ENCODE measurements at places on chromosomes 3 and 15.

DNA sequence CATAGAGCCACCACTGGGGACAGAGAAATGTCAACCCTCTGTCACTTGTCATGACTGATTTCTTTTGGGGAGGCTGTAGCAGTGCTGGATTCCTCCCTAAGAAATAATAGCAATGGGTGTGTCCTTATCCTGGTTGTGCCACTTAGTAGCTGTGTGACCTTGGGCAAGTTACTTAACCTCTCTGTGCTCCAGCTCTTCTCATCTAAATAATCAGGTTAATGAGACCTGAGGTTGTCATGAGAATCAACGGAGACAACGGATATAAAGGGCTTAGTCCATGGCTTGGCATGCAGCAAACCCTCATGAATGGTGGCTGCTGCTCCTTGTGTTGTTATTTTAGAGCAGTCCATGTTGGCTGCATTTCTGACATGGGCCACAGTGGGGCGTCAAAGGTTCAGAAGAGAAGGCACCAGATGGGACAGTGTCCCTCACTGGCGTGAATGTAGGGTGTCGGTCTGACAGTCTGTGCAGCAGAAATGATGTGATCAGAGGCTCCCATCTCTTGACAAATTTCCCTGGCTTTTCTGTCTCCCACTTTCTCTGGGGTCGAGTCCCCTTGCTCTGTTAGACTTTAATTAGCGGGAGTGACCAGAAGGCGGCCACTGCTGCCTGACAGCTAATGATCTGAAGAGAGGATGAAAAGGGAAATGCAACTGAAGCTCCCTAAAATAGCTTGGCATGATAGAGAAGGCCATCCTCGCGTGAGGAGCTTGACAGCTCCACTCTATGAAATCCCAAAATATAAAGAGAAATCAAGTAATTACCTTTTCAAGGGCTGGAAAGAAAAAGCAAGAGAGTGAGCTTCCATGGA lies 209.4 kb downstream of the CADPS start:
- DNase-seq = peak; percentile 30

DNA sequence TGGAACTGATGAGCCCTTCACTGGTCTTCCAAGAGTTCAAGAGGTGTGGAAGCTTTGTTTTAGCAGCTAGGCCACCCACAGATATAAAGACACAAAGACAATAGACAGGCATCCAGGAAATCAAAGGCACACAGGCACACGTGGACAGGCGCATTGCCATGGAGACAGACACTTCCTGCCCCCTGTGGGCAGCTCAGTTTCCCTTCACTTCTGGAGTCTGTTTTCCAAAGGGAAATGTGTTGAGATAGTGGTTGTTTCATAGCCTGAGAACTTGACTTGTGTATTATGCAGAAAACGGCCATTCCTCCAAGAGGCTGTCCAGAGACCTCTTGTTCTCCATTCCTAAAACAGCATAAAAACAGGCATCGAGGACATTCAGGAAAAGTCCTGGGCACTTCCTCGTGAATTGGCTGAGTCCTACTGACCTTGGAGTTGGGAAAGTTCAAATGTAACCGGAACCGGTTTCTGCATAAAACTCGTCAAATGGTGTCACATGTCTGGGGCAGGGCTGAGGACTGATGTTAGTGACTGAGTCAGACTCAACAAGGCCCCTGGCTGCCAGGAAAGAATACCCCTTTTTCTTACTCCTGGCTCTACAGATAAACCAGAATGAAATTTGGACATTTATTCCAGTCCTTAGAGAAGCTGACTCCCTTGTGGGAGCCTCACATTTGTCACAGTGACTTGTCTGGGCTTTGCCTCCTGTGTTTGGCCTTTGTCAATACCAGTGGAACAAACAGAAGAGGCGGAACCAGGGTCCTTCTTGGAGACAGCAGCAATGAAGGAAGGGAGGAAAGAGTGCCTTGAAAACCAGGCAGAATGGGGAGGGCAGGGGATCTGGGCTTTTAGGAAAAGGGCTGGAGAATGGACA lies 1.3 kb downstream of the ALPK3 start:
- peak; percentile 76 for DNase-seq

DNA sequence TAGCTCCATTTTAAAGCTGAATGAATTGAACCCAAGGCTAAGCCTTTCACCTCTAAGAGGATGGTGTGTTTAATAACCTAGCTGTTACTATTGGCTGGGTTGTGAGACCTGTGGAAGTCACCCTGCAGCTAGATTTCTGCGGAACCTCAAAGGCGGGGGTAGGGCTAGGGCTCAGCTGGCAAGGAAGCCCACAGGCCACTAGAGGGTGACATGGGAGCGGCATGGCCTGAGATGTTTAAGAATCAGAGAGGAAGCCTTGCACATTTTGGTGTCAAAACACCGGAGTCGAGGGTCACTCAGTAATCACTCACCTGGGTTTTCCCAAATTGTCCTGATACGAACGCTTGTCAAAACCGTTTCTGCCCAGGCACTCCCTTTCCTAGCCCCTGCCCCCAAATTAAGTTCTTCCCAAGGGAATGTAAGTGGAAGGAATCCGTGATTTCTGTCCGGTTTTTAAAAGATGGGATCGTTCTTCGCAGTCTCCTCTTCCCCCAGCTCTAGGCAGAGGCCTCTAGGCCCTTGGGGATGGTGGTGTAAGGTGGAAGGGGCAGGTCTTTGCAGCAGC lies 3.8 kb upstream of the ACAD9 start:
- peak; percentile 62 for DNase-seq

- no peak for DNase-seq
Observed at GRCh38 chr3:194893121-194893987, 207.7 kb downstream of the FAM43A start.

GRCh38 chr3:43010638-43011037 lies 31.5 kb downstream of the GASK1A start:
- no peak for DNase-seq

- DNase-seq = no peak
Observed at GRCh38 chr15:65818927-65819562, 27.0 kb upstream of the DENND4A start.

DNA sequence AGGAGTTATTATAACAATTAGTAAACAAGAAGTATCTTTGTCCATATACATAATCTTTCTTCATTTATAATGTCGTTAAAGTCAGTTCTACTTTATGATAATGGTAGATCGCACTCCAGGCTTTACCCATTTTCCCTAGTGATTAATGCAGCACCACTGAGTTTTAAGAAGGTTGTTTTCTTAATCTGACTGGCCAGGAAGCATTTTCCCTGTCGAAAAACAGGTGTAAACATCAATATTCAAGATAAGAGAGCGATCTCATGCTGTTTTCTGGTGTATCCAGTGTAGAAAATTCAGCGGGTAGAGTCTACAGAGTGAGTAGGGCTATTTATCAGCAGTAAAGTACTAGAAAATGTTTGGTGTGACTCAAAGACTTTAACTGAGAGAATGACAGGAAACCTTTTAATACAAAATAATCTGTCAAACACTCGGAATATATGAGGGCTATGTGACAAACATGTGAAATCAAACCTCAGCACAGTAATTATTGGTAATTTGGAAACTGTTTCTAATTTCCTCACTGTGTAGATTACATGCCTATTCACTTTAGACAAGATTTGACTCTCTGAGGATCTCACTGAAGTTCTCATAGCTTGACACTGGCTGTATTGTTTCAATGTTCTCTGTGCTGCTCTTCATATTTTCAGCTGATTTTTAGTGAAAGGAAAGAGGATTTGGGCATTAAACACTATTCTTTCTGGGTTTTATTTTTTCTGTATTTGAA lies 1013.2 kb downstream of the VGLL3 start:
- DNase-seq = no peak

GRCh38 chr3:27289769-27290413 lies 79.3 kb downstream of the NEK10 start:
- DNase-seq = no peak

DNA sequence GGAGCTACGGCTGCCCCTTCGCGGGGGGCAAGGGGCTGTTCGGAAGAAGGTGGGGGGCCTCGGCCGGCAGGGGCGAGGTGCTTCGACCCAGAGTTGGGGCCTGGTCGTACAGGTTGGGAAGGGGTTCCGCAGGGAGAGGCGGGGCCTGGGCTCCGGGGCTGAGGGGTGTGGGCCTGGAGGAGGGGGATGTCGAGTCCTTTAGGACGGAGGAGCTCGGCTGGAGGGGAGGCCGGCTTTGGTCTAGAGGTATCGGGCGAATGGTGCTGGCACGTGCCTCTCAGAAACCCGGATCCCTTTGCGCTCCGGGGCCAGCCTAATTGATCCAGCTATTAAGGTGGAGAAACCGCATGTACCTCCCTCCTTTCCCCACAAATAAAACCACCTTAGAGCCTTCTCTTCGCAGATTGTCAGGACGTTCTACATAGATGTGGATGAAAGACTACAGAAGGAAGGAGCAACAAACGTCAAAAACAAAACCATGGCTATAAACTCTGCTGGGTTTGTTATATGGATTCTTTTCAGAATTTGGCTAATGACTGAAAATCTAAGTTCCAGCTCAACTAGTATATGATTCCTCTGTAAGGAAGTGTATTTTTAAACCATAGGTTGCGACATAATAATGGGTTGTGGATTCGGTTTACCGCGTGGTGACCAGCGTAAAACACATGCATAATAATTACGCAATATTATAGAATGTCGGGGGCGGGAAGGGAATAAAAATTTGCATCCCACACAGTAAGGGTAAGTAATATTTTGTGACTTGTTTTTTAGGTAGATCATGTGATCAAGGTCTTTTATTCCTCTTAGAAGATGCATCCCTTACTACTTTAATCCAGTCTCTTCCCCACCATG lies 644 bp upstream of the NGLY1 start:
- DNase-seq = peak; percentile 76

DNA sequence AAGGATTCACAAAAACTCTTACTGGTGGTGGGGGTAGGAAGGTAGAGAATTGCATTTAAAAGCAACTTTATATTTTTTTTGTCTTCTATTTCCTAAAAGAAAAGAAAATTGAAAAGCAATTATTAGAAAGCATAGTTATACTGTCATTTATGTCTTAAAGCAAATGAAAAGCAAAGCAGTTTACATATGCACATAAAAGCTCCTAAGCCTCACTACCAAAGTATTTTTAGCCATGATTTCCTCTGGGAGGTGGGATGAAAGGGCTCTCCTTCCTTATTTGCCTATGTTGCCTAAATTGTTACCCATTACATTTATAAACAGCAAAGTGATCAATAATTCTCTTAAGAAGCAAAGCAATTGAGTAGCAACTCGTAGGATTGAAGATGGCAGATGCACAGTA lies 7.0 kb downstream of the ZNF445 start:
- DNase-seq = no peak

- DNase-seq = no peak
Observed at GRCh38 chr15:40766906-40767837, 2.6 kb upstream of the C15orf62 start.

- no peak for DNase-seq
Observed at GRCh38 chr15:90441027-90441426, 53.0 kb downstream of the IQGAP1 start.

- no peak for DNase-seq
Observed at GRCh38 chr3:123656691-123657090, 71.8 kb upstream of the HACD2 start.

GRCh38 chr3:194254040-194254439 lies 97.1 kb downstream of the CPN2 start:
- no peak for DNase-seq

GRCh38 chr15:60134609-60135008 lies 130.5 kb downstream of the FOXB1 start:
- no peak for DNase-seq

- DNase-seq = no peak
Observed at GRCh38 chr3:46006238-46007032, 10.8 kb upstream of the FYCO1 start.

DNA sequence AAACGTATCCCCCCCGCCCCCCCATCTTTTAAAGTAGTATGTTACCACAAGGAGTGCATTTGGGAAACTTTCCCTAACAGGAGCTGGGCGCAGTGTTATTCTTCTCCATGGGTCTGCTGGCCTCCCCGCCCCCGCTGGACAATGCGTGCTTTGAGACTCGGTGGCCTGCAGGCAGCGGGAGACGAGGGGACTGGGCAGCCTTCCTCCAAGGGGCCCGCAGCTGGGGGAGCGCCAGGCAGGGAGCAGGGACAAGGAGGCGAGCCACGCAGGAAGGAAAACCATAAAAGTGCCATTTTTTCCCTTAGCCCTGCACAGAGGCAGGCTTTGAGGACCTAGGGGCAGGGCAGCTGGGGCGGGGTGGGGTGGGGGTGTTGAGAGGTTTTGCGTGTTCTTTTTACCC lies 14.1 kb downstream of the SOX2 start:
- no peak for DNase-seq

DNA sequence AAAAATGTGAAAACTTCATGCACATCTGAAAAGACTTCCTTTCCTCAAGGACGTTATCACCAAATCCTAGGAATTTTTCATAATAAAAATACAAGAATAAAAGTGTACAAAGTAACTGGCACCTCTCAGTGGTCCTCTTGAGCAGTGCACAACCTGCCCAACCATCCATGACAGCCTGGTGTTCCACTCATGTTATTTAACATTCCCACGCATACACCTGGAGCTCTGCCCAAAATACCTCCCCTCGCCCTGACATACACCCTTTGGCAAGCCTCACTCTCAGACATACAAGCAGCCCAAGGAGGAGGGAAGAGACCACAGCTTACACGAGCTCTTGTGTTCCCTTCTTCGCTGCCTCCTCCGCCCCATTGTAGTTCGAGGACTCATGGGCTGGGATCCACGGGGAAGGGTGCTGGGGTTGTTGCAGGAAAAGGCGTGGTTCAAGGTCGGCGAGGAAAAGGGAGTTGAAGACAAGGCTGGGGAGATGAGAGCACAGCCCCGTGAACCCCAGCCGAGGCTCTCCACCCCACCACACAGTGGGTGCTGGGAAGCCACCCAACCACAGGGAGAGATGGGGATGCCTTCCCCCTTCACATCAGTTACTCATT lies 23.3 kb downstream of the GRIP2 start:
- no peak for DNase-seq

GRCh38 chr3:131620977-131621376 lies 118.2 kb upstream of the MRPL3 start:
- no peak for DNase-seq

DNA sequence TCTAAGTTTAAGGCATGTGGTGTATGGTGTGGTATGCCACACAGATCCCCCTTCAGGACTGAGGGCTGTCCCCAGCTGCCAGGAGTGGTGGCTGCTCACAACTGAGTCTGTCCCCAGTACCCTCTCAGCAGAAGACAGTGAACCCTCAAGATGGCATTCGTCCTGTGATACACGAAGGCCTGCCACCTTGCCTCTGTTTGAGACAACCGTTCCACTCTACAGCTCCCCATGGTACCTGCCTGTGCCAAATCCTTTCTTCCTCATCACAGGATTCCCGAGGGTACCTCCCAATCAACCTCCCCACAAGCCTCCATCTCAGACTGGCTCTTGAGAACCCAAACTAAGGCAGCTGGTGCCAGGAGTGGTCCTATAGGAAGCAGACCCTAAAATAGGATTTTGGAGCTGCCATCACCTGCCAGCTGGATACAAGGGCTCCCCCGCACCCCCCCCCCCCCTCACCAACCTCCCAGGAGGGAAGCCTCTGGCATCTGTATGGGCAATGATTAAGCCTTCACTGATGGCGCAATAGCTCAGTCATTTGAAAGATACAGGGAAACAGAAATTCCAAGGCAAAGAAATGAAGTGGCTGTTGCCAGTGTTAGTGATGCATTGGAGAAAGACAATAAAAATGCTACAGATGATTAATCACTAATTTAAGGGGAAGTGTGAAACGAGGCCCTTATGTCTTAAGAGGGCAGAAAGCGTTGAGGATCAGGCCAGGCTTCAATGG lies 230.0 kb upstream of the LYSMD4 start:
- DNase-seq = no peak

All from SHP77 (cell line).